ENCODE measurements at places on chromosomes 2 and 18.
A peak's percentile ranks its signal among the peaks of the same experiment; 100 is the strongest.

GRCh38 chr2:138333677-138334076 is 167.9 kb upstream of the SPOPL start:
- DNase-seq = no peak

DNA sequence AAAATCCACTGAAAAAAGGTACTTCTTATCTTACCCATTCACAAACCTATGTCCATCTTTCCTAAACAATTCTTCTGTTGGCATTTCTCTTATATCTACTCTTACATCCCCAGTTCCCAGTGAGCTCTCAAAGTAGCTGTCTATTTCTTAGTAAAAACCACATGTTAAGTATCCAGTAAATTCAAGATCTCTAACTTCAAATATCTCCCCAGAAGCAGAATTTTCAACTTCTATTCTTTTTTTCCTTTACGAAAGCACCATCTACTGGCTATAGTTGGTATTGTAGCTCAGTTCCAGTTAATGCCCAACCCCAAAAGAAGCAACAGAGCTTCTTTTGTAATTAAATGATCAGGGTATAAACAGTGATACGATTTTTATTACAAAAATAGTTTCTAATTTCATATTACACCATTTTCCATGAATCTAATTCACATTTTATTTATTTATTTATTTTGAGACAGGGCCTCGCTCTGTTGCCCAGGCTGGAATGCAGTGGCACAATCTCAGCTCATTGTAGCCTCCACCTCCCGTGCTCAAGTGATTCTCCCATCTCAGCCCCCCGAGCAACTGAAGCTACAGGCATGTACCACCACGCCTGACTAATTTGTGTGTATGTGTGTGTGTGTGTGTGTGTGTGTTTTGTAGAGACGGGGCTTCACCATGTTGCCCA is 28.5 kb downstream of the HRH4 start:
- DNase-seq = peak; percentile 12

DNA sequence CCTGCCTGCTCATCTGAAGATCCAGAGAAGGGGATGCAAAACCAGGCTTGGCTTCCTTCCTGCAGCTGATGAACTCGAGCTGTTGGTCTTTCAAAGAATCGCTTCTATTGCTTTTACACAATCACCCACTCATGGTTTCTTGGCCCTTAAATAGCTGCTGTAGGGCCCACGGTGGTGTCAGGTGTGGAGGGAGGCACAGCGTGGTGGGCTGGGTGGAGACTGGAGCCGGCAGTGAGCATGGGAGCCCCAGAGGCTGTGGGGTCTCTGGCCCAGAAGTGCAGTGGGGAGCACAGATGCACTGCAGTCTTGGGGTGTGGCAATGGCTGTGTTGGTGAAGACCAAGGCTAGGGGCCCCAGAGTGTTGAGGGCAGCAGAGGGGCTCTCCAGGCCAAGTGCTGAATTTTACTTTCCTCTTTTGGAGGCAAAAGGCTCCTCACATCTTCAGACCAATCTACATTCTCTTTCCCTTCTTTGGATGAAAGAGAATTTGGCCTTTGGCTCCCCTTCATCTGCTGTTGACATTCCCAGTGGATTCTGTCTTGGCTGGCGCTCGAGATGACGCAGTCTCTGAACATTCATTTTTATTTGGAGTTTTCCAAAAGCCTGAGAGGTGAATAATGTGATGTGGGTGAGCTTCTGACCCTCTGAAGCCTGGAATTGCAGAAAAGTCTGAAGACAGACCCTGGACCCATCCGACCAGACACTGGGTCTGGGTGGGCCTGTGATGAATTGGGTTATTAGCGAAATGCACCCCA is 70.1 kb upstream of the ASB18 start:
- DNase-seq = no peak

DNA sequence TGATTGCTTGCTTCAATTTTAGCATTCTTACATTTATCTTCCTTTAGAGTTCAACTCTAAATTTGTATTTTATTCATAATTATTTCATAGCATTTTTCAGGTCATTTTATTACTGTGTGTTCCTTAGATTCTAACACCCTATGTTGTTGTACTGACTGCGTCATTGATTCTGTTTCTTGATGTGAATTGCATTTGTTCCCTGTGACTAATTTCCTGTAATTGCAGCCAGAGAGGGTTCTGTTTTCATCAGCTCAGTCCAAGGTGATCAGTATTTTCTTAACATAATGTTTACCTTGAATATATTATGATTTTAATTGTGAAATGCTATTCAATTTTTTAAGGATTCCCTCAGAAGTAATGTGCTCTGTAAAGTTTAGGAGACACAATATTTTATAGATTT is 970.2 kb upstream of the PIK3C3 start:
- no peak for DNase-seq

- DNase-seq = no peak
These were observed 22.6 kb upstream of the CYP1B1 start for GRCh38 chr2:38098421-38099098.

DNA sequence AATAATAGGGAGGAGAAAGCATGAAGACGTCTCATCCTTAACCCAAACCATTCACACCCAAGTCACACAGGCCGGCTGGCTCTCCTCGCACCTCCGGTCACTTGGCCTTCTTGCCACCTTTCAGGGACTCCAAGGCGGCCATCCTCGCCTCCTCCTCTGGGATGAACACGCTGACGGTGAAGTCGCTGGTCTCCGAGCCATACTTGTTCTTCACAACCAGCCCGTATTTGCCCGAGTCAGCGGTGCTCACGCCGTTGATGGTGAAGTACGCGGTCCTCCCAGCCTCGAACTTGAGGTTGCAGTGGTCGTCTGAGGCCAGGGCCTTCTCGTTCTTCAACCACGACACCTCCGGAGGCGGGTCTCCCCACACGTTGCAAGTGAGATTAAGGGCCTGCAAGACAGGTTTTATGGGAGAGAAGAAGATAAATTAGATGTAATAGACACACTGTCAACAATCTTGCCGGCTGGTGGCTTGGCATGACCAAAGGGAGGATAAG is 54.3 kb upstream of the LPIN2 start:
- no peak for DNase-seq

- peak; percentile 33 for DNase-seq
These were observed 16.2 kb upstream of the BBS5 start for GRCh38 chr2:169462896-169463695.

- peak; percentile 86 for DNase-seq
These were observed 258.1 kb downstream of the ALK start for GRCh38 chr2:29663268-29663667.

- DNase-seq = no peak
These were observed 345.2 kb downstream of the ALK start for GRCh38 chr2:29576231-29576630.

DNA sequence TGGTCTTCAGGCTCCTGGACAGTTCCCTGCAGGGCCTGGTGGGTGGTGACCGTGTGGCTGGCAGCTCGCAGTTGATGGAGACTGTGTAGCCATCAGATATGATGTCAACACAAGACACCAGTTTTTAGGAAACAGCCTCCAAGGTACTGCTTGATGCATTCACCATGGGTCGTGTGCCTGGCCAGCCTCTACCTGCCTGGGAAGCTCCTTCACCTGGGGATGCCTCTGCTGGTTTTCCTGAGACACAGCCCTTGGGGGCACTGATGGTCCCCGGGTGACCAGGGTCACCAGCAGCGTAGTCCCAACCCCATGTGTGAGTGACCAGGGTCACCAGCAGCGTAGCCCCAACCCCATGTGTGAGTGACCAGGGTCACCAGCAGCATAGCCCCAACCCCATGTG is 33.6 kb upstream of the KCNG2 start:
- DNase-seq = no peak

- DNase-seq = no peak
These were observed 184.1 kb upstream of the HS6ST1 start for GRCh38 chr2:128502638-128503246.

DNA sequence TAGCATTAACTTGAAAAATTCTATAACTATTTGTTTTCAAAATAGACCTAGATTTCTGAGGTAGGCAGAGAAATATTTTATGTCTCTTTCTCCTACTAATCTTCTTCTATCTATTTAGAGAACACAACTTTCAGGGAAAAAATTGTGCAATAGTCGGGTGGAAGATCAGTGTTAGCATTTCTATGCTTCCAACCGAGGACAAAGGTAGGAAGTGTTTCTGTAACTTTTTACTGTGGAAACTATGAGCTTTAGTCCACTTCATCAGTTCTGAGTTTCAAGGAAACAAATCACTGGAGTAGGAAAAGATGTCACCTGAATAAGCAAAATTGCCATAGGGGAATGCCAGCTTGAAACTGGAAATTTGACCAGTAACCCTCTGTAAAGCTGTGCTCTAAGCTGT is 207.7 kb upstream of the CTAGE1 start:
- DNase-seq = no peak

GRCh38 chr2:44936715-44937687 is 4.5 kb upstream of the SIX3 start:
- no peak for DNase-seq

DNA sequence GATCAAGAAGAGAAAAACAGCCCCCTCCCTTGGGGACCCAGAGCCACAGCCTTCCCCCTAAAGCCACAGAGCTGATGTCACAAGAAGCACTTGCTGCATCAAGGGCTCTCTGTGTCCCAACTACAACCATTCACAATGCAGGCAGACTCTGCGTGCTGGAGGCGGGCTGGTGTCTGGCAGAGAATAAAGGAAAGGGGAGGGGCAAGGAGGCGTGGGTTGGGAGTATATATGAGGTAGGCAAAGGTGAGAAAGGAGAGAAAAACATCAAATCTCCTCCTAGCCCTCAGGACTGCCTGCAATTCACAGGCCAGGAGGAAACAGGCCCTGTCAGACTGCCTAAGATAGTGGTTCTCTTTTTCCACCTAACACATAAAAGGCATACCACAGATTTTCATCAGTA is 48.8 kb upstream of the IHH start:
- no peak for DNase-seq

GRCh38 chr18:43692099-43692690 is 414.9 kb upstream of the SYT4 start:
- peak; percentile 47 for DNase-seq

GRCh38 chr18:4547126-4547525 is 92.0 kb upstream of the DLGAP1 start:
- no peak for DNase-seq

GRCh38 chr2:71666094-71666474 is 212.7 kb downstream of the DYSF start:
- DNase-seq = no peak

GRCh38 chr2:210366675-210367080 is 51.7 kb upstream of the MYL1 start:
- DNase-seq = no peak

GRCh38 chr2:108575132-108575966 is 41.1 kb downstream of the LIMS1 start:
- peak; percentile 55 for DNase-seq

DNA sequence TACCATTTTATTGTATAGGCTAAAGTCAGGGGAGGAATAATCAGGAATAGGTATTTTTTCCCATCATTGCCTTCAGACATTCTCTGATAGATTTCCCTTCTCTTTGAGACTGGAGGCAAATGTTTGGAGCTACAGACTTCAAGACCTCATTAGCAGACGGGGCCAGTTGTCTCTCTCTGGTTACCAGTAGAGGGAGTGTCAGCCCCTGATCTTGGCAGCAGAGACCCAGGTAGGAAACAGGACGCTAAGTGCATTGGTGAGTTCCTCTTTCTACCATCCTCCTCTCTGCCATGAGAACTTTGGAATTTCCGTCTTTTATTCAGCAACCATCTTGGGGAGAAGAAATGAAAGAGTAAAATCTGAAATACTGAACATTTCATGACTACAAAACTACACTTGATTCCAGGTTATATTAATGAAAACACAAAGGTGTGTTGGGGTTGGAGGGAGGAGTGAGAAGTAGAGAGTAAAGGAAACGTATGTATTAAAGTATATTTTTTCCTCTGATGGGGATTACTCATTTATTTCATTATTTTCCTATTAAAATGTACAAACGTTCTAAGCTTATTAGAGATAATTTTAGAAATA is 186.2 kb upstream of the GCFC2 start:
- DNase-seq = no peak

DNA sequence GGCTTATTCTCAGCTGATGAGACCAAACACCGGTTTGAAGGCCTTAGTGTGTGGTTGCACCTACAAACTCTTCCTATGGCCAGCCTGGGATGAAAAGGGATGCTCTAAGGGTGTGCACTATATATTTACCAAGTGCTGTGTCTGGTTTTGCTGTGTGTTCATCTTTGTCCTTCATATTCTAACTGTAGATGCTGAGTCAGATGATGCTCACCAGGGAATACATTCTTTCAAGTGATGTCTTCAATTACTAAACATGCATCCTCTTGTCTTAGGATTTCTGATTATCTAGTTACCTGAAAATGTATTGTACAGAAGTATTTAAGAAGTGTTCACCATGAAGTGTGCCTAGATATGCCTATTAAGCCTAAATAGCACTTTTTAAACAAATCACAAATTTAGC is 1111.6 kb upstream of the ZEB2 start:
- no peak for DNase-seq

- no peak for DNase-seq
These were observed 15.1 kb upstream of the SUCLG1 start for GRCh38 chr2:84474176-84474575.

GRCh38 chr2:74602586-74603281 is 45.4 kb downstream of the M1AP start:
- DNase-seq = no peak

DNA sequence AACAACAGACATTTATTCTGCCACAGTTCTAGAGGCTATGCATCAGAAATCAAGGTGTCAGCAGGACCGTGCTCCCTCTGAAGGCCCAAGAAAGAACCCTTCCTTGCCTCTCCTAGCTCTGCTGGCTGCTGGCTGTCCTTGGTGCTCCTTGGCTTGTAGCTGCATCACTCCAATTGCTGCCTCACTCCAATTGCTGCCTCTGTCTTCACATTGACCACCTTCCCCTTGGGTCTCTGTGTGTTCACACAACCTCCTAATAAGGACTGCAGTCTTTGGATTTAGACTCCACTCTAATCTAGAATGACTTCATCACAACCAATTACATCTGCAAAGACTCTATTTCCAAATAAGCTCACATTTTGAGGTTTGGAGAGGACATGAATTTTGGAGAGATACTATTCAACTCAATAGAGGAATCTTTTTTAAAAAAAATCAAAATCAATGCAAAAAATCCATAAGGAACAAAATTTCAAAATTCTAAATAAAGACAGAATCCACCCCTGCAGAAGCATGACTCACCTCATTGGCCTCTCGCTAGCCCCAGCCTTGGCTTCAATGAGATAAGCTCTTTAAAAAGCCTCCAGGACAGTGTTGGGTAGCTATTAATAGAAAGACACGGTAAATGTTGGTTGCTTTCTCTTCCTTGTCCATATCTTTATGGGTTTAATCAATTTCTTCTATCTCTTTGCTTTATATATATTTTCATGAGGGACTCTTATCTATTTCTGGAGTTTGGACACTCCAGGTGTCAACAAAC is 267.6 kb upstream of the MGAT5 start:
- DNase-seq = no peak

Data from fibroblast of skin of left biceps (primary cell).